ENCODE measurements at places on chromosomes 5 and 9.
A peak's percentile ranks its signal among the peaks of the same experiment; 100 is the strongest.

DNA sequence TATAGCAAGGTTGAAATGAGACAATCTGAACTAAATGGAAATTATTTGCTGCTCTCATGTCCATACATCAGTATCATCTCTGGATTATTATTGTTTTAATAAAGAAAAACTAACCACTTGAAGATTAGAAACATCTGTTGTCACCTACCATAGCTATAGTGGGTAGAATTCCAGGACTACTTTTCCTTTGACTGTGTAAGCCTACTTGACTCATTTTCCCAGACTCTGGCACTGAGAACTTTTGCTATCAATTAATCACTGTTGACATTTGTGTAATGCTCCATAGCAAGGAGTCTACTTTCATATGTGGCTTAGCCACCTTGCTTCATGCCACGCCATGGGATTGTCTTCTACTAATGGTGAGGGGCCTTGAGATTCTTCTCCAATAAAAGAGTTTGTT is 59.9 kb upstream of the ARRDC3 start:
- no peak overlapping the region for H3K27ac ChIP-seq
- DNase-seq: no peak

DNA sequence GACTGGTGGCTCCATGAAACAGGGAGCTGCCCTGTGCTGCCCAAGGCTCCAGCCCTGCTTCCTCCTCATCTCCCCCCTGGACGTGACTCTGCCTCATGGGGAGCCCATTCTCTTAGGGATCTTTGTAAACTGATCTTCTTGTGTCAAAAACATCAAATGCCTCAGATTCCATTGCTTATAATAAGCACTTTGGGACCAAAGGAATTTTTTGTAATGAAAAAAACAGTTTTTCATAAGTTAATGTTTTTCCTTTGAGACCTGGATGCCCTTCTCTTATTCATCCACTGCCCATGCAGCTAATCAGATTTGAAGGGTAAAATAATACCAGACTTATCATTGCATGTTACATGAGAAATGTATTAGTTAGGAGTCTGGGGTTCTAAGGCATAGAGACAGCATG is 41.7 kb downstream of the PALM2AKAP2 start:
- H3K27ac ChIP-seq: no peak overlapping the region
- H3K4me1 ChIP-seq: no peaks in the 10 kb centered on the region
- peaks cover 6% of the 10 kb centered on the region for H3K27me3 ChIP-seq
- H3K36me3 ChIP-seq: no peaks in the 10 kb centered on the region
- H3K4me3 ChIP-seq: no peak overlapping the region

DNA sequence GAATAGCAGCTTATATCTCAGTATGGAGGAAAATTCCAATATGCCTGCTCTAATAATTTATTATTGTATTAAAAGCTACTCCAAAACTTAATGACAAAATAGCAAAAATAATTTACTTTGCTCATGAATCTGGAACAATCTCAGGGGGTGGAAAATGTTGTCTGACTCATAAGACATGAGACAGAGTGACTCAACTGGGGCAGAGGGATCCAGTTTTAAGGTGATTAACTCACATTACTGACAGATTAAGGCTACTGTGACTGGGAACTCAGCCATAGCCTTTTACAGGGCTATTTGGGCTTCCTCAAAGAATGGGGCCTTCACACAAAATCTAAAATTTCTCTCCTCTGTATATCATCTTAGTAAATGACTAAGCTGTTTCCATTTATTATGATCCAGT is 1172.9 kb downstream of the CDH12 start:
- no peak for DNase-seq
- H3K4me3 ChIP-seq: no peak overlapping the region
- H3K4me1 ChIP-seq: no peaks in the 10 kb centered on the region
- H3K36me3 ChIP-seq: no peaks in the 10 kb centered on the region
- H3K27me3 ChIP-seq: no peaks in the 10 kb centered on the region

DNA sequence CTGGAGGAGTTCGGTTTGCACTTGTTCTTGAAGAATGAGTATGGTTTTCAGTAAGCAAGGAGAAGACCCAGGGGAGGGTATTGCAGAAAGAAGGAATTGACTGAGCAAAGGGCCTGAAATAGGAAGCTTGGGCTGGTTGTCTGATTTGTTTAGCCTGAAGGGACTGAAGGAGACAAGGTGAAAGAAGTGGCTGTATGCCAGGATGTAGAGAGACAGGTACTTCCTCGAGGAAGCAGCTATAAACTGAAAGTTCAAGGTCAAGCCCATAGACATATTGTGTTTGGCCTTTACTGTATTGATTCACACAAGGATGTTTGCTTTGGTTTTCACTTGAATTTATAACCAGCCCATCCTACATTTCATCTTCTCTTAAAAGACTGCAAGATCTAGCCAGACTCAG is 183.1 kb downstream of the PALM2AKAP2 start:
- peaks cover 10% of the 10 kb centered on the region for H3K4me1 ChIP-seq
- no peak for DNase-seq
- no peaks in the 10 kb centered on the region for H3K36me3 ChIP-seq
- H3K27me3 ChIP-seq: no peaks in the 10 kb centered on the region
- no peak overlapping the region for H3K4me3 ChIP-seq
- H3K27ac ChIP-seq: no peak overlapping the region

DNA sequence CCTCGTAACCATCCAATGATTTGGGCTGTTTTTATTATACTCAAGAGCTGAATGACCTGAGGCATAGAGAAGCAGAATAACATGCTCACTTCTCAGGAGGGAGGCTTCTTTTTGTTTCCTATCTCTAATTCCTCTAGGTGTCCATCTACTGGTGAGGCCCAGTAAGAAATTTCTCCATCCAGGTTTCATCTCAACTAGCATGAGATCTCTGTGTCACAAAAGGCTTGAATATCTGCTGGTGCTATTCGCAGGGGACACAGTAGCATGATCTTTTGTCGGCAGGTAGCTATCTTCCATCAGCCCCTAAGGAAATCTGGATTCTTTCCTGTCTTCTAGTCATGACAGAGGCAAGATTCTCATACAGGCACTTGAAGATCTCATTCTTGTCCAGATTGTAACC is 8.9 kb downstream of the IFNE start:
- H3K36me3 ChIP-seq: no peaks in the 10 kb centered on the region
- H3K27me3 ChIP-seq: peaks cover 8% of the 10 kb centered on the region
- no peak overlapping the region for H3K4me3 ChIP-seq

DNA sequence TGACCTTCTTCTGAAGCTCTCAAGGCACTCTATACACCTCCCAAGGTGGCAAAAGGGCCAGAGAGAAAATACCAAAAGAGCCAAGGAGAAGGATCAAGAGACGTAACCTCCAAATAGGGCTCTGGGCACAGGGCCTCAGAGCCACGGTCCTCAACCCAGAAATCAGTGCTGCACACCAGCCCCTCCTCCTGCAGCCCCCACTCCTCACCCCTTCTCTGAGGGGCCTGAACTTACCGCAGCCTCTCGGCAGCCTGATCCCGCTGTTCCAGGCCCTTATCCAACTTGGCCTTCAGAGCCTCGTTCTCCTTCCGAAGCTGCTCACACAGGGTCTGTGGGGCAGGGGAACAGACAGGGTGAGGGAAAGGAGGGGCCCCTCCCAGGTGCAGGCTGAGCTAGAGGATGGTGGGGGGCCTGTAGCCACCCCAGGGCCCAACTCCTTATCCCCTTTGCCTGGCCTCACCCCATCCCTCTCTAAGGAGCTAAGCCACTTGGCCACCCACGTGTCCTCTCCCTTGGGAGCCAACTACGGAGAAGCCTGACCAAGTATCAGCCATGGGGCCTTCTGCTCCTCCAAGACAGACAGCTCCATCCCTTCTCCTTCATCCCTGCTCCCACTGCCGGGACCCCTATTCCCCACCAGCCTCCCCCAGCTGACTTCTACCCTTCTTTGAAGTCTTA is 28.8 kb downstream of the TNIP1 start:
- no peak for DNase-seq
- H3K4me1 ChIP-seq: peaks cover 12% of the 10 kb centered on the region
- H3K27ac ChIP-seq: peak overlapping the region; percentile 36
- H3K27me3 ChIP-seq: no peaks in the 10 kb centered on the region
- H3K4me3 ChIP-seq: no peak overlapping the region

DNA sequence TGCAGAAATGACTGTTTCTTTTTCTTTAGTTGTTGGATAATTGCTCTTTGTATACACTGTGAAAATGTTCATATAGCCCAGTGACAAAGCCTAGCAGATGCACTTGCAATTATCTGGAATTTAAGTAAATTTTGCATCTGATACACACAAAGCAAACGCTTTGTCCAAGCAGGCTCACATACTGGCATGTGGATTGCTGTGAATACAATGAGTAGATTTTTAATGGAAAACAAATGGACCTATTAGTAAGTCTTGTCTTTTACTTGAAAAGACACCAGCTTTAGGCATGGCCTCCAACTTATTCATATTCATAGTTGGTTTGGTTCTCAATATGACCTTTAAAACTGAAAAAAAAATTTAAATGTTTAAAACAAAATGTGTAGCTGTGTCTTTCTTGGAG is 1299.8 kb upstream of the WWC1 start:
- no peaks in the 10 kb centered on the region for H3K4me1 ChIP-seq
- H3K36me3 ChIP-seq: no peaks in the 10 kb centered on the region
- DNase-seq: no peak
- no peak overlapping the region for H3K27ac ChIP-seq
- no peaks in the 10 kb centered on the region for H3K27me3 ChIP-seq
- no peak overlapping the region for H3K4me3 ChIP-seq

DNA sequence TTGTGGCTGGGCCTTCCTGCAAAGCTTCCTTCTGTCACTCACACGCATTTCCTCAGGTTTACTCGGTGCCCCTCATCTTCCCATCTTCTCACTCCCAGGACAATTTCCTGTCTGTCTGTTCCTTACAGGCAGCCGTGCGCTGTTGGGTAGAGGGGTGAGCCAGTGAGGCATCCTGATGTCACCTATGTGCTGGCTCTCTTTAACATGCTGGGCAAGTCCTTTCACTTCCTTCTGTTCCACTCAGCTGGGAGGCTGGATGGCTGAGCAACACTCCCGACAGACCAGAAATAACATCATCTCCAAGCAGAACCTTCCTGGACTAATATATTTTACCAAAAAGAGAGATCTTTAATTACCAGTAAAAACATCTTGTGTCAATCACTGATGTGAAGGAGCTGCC is 103.0 kb downstream of the HSD17B3 start:
- H3K27me3 ChIP-seq: peaks cover 10% of the 10 kb centered on the region
- no peak overlapping the region for H3K4me3 ChIP-seq
- H3K4me1 ChIP-seq: peaks cover 5% of the 10 kb centered on the region
- no peaks in the 10 kb centered on the region for H3K36me3 ChIP-seq
- H3K27ac ChIP-seq: no peak overlapping the region

DNA sequence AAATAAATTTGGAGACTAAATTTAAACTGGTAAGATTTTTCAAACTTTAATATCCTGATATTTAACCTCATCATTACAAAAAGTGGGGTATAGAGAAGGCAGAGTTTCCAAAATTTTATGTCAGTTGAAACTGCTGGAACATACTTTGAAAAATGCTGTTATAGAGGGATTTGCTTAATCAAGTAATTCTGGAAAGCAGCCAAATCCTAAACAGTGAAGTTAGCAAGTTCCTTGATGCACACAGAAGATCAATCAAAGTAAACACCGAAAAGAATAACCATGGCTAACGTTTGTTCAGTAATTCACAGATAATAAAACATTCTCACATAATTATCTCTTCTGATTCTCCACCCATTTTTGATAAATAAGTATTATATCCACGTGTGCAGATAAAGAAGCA is 8.1 kb upstream of the PRR16 start:
- H3K4me1 ChIP-seq: peaks cover 8% of the 10 kb centered on the region
- no peak overlapping the region for H3K4me3 ChIP-seq
- H3K36me3 ChIP-seq: no peaks in the 10 kb centered on the region

DNA sequence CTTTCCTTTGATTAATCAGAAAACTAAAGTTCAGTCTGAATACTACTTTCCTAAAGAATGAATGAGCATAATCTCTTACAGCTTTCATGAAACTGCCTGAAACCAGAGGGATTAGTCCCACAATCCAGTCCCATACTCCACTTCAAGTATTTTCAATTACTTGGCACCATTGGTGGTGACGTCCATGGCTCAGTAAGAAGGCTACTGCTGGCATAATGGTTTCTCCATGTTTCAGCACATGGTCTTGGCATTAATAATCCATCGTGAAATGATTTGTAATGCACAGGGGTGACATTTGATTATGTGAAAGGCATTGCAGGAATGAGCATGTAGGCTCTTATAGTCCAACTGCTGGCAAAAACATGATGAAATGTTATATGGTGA is 23.4 kb downstream of the LIX1 start:
- H3K27me3 ChIP-seq: peaks cover 1% of the 10 kb centered on the region
- no peaks in the 10 kb centered on the region for H3K36me3 ChIP-seq
- H3K4me3 ChIP-seq: no peak overlapping the region
- no peak overlapping the region for H3K27ac ChIP-seq
- no peak for DNase-seq

- peak overlapping the region; percentile 84 for H3K4me3 ChIP-seq
- H3K27ac ChIP-seq: peak overlapping the region; percentile 13
- DNase-seq: peak; percentile 21
- peaks cover 35% of the 10 kb centered on the region for H3K36me3 ChIP-seq
- H3K27me3 ChIP-seq: no peaks in the 10 kb centered on the region
Observed at GRCh38 chr5:163439092-163439425, 1.7 kb downstream of the CCNG1 start.

GRCh38 chr9:35658968-35659220 is 802 bp downstream of the CCDC107 start:
- H3K27me3 ChIP-seq: peaks cover 2% of the 10 kb centered on the region
- peaks cover 44% of the 10 kb centered on the region for H3K36me3 ChIP-seq
- H3K27ac ChIP-seq: peak overlapping the region; percentile 96
- no peak for DNase-seq

- H3K4me1 ChIP-seq: no peaks in the 10 kb centered on the region
- no peak for DNase-seq
- no peak overlapping the region for H3K27ac ChIP-seq
- H3K36me3 ChIP-seq: no peaks in the 10 kb centered on the region
- no peaks in the 10 kb centered on the region for H3K27me3 ChIP-seq
- no peak overlapping the region for H3K4me3 ChIP-seq
Observed at GRCh38 chr5:52448111-52448510, 339.6 kb upstream of the ITGA1 start.

GRCh38 chr9:17116400-17116837 is 18.4 kb upstream of the CNTLN start:
- H3K36me3 ChIP-seq: no peaks in the 10 kb centered on the region
- no peaks in the 10 kb centered on the region for H3K4me1 ChIP-seq
- H3K4me3 ChIP-seq: no peak overlapping the region
- H3K27ac ChIP-seq: no peak overlapping the region
- no peak for DNase-seq
- H3K27me3 ChIP-seq: no peaks in the 10 kb centered on the region

GRCh38 chr5:137078171-137078665 is 420.9 kb downstream of the SPOCK1 start:
- no peak overlapping the region for H3K4me3 ChIP-seq
- DNase-seq: no peak
- H3K36me3 ChIP-seq: no peaks in the 10 kb centered on the region
- H3K4me1 ChIP-seq: no peaks in the 10 kb centered on the region

- no peak overlapping the region for H3K27ac ChIP-seq
- no peaks in the 10 kb centered on the region for H3K36me3 ChIP-seq
- H3K27me3 ChIP-seq: no peaks in the 10 kb centered on the region
- H3K4me1 ChIP-seq: peaks cover 28% of the 10 kb centered on the region
Observed at GRCh38 chr5:67189079-67189354, 7.6 kb downstream of the CD180 start.

DNA sequence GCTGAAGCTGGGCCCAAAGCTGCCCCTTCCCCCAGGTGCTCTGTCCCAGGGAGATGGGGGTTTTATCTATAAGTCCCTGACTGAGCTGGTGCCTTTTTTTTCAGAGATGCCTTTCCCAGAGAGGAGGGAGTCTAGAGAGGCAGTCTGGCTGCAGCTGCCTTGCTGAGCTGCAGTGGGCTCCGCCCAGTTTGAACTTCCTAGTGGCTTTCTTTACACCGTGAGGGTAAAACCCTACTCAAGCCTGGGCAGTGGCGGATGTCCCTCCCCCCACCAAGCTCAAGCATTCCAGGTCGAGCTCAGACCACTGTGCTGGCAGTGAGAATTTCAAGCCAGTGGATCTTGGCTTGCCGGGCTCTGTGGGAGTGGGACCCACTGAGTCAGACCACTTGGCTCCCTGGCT is 41.3 kb downstream of the CAVIN4 start:
- H3K4me3 ChIP-seq: no peak overlapping the region
- no peak overlapping the region for H3K27ac ChIP-seq
- H3K36me3 ChIP-seq: no peaks in the 10 kb centered on the region
- no peak for DNase-seq
- no peaks in the 10 kb centered on the region for H3K4me1 ChIP-seq
